ENCODE measurements at places on chromosomes 11 and 22.

DNA sequence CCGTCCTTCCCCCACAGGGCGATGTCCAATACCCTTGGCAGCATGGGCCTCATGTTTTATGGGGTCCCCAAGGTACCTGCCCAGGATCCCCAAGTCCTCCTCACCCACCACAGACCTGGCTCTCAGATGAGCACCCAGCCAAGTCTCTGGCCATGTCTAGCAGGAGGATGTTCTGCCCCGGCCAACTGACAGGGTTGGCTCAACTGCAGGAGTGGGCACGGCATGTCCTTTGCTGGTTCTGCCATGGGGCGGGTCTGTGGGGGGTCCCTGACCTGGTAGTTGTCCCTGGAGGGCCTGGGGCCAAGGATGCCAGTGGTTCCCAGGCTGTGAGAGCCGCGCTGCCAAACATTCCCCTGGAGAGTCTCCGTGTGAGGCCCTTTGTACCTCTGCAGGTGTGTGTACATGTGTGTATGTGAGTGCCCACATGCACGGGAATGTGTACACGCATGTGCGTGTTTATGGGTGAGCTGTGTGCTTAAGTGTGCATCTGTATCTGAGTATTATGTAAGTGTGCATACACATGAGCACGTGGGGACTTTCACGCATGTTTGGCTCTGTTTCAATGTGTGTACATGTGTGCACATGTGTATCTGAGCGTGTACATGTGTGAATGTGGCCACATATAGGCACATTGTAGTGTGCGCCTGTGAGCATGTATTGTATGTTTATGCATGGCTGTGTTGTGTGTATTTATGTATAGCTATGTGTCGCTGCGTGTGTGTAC, 85.5 kb downstream of the KCNQ1 start:
- no peak for DNase-seq

GRCh38 chr11:19892876-19893275, 180.2 kb downstream of the NAV2 start:
- DNase-seq: no peak

GRCh38 chr22:28977481-28977971, 84.1 kb downstream of the C22orf31 start:
- DNase-seq: no peak

DNA sequence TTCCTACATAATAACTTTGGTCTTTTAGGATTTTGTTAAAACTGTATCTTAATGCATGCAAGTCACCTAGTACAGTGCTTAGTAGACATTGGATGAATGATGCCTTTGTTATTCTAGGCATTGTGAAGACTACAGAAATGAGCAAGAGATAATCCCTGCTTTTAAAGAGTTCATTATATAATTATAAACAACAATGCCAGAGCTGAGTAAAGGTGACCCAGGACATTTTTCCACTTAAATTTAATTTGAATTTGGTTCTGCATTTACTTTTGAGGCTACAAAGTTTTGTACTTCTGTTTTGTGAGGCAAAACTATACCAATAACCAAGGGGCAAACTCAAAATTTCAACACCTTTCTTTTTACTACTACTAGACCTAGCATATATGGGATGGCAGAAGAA, 182.0 kb upstream of the SESN3 start:
- DNase-seq: no peak

DNA sequence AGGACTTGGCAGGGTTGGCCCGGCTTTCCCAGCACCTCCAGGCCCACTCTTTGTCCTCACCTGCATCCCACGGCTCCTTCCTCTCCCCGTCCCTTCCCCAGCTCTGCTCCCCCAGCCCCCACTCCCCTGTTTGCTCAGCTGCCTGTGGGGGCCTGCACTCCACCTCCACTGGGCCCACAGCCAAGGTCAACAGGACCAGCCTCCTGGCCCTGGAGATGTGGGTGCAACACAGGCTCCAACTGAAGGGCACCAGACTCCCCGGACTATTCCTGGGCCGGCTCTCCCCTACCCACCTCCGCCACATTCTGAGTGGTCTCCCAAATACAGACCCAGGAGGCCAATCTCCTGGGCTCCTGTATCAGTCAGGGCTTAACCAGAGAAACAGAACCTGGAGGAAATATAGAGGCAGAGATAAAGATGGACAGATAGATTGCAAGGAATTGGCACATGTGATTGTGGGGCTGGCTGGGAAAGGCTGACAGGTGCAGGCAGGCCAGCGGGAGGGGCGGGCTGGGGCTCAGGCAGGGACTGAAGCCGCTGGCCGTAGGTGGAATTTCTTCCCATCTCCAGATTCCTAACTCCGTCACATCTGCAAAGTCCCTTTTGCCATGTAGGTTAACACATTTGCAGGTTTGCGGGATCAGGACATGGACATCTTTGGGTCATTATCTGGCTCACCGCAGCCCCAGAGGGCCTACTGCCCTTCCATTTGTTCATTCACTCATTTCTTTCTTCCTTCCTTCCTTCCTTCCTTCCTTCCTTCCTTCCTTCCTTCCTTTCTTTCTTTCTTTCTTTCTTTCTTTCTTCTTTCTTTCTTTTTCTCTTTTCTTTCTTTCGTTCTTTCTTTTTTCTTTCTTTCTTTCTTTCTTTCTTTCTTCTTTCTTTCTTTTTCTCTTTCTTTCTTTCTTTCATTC, 45.8 kb upstream of the MYH9 start:
- no peak for DNase-seq

DNA sequence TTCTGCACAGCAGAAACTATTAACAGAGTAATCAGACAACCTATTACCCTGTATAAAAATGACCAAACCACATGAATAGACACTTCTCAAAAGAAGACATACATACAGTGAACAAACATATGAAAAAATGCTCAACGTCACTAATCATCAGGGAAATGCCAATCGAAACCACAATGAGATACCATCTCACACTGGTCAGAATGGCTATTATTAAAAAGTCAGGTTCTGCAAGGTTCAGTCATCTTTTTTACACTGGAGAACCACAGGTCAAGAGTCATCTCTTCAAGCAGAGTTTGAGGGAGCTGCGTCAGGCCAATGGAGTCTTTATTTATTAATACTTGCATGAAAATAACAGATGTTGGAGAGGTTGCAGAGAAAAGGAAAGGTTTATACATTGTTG, 40.4 kb downstream of the RCN1 start:
- DNase-seq: no peak

DNA sequence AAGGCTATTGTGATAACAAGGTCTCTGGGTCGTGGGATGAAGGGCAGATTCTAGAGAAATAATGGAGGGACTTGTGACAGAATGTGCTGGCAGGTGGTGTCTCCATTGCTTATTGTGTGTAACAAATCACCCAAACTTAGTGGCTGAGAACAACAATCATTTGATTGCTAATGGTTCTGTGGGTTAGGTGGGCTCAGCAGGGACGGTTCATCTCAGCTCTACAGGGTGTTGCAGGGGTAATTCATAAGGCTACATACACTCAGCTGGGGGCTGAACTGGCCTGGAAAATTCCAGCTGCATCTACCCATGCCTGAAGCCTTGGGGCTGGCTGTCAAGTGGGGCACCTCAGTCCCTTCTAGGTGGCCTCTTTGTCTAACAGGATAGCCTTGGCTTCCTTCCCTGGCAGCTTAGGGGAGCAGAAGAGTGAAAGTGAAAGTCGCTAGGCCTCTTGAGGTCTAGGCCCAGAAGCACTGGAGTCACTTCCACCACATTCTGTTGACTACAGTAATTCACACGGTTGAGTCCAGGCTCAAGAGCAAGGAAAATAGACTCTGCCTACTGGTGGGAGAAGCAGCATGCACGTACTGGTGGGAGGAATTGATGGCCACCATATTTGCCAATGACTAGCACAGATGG, 308.9 kb downstream of the MN1 start:
- no peak for DNase-seq

GRCh38 chr11:533586-534395, 1.6 kb downstream of the HRAS start:
- no peak for DNase-seq

DNA sequence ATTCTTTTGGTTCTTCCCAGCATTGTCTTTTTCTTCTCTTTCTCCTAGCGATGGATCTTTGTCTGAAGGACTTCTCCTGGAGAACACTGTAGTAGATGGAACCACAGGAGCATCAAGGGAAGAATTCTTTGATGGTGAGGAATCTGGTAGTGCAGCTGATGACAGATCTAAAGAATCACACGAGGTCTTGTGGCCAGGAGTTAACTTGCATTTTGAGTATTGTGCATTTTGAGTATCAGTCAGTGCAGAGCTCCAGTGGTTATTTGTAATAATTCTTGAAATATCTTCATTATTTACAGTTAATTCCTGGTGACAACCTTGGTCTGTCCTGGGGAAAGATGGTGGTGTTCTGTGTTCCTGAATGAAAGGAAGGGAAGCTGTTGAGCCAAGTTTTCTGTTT, 14.5 kb upstream of the POGLUT3 start:
- DNase-seq: no peak

- DNase-seq: no peak
Observed at GRCh38 chr11:111602865-111603610, 789 bp downstream of the SIK2 start.

DNA sequence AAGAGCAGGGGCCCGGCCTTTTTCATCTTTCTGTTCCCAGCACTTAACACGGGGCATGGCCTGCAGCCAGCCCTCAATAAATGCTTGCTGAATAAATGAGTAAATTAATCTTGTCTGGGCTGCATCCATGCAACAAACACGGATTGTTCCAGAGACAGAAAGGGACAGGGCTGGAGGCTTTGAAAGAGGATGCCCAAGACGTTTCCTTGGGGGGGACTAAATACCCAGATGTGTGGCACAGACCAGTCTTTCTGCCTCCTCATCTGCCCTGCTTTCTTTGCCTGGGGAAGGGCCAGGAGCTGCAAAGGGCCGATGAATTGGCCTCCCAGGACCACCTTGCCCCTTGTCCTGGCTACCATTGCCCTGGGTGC, 40.4 kb downstream of the SHISAL1 start:
- DNase-seq: no peak

DNA sequence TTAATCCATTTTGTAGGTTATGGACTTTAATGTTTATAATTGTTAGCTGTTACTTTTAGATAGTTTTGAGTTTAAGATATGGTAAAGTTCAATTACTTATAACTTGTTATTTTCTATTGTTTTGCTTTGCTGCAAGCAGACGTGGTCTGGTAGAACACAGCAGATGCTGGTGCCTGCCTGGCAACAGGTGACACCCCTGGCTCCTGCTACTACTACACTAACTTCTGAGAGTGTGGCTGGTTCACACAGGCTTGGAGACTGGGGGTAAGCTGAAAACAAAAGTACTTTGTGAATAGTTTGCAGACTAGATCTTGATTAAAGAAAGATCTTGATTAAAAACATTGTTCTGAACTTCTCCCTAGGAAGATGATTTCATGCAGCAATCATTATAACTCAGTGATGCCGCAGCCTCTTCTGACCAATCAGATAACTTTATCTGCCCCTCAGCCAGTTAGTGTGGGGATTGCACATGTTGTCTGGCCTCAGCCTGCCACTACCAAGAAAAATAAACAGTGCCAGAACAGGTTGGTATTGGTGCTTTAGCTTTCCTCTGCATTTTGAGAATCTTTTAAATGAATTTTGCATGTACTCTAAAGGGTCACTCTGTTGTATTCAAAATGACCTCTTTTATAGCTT, 90.4 kb downstream of the HIPK3 start:
- no peak for DNase-seq

GRCh38 chr11:127997594-127997993, 589.8 kb downstream of the ETS1 start:
- DNase-seq: no peak

- DNase-seq: no peak
Observed at GRCh38 chr11:121129362-121130340, 28.6 kb downstream of the TECTA start.

DNA sequence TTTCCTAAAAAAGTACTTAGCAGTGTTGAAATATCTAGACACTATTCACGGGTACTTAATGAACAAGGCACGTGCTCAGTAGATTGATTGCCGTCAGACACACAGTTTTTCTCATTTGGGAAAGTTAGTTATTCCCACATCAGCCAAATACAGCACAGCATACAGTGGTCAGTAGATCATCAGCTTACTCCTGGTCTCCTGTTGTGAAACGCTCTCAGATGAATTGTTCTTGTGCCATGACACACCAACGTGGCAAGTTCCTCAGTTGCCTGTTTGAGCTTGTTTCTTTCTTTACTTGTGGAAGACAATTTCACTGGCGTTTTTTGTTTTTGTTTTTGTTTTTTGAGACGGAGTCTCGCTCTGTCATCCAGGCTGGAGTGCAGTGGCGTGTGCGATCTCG, 8.6 kb downstream of the TAB1 start:
- DNase-seq: no peak

DNA sequence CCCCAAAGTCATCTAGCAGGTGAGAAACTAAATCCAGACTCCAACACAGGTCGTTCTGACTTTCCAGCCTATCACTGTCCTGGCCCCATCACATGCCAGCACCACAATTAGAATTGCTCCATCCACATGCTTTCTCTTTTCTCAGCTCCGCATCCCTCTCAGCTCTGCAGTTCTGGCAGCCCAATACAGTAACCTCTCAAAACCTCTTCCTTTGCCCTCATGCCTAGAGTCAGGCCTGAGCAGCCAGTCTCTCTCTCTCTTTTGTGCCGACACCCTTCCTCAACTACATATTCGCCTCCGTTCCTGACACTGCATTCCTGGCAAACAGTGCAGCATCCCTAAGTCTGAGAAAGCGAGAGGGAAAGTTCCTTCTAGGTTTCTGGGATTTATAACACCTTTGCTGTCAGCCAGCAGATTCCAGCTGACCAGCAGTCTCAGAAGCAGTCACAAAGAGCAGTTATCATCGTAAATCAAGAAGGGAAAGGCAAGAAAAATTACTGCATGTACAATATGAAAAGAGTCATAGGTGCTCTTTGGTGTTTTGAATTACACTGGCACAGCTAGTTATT, 258.0 kb downstream of the FAT3 start:
- no peak for DNase-seq

- DNase-seq: no peak
Observed at GRCh38 chr11:110337570-110338193, 41.3 kb upstream of the RDX start.

GRCh38 chr22:28669387-28669786, 10.3 kb downstream of the TTC28 start:
- no peak for DNase-seq

DNA sequence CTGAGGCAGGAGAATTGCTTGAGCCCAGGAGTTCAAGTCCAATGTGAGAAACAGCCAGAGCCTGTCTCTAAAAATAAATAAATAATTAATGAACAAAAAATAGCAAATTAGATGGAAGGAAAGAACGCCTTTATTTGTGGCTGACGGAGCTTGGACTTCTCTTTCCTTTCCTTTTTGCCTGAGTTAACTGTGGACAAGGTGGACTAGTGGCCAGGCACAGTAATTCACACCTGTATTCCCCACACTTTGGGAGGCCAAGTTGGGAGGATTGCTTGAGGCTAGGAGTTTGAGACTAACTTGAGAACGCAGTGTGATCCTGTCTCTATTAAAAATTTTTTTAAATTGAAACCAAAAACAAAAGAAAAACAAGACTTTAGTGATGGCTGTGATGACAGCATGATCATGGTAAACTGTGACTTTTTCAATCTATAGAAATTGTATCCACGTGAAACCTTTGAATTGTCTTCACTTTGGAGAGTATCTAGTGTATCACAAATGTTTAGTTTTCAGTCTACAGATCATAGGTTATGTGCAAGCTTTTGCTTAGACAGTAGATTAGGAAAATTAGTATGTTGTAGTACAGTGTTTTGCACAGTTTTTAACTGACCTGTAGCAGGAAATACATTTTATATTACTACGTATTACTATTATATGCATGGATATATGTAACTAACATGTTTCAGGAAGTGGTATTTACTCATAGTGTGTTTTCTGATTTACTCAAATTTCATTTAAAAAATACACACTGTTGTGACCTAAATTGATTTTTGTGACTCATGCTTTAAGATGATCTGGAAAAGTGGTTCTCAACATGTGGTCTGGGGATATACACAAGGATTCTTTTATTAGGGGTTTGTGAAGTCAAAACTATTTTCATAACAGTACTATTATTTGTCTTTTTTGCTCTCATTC, 42.1 kb downstream of the KDM2A start:
- no peak for DNase-seq

GRCh38 chr11:123547180-123547579, 107.2 kb downstream of the SCN3B start:
- no peak for DNase-seq
